ENCODE measurements at places on chromosomes 2 and 18.

DNA sequence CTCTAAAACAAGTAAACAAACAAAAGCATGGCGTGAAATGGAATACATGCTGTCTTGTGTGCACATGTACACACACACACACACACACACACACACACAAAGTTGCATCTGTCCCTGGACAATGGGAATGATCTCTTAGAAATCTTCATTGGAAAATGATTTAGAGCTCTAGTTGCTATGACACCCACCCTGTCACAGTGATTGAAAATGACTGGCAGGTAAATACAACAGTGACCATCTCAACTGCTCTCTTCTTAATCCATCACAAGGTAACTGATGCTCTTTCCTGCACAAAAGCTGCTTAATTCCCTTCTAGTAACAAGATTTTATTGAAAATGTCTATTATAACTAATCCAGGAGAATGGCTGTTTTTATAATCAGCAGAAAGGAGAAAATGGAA lies 1011.7 kb upstream of the GYPC start:
- DNase-seq, result no peak

DNA sequence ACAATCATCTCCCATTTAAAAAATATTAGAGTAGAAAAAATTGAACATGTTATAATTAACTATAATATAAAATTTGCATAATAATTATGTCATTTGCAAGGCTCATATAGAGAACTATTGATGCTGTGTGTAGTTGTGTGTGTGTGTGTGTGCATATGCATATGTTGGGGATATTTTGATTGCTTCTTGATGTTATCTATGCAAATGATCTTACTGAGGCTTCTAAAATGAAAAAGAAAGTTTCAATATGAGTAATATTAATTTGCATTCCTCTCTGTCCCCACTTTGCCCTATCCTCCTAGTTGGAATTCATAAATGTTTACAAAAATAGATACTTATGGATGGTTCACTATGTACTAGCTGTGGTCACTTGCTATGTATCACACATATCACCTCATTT lies 523.3 kb downstream of the TRIB2 start:
- DNase-seq, result no peak

DNA sequence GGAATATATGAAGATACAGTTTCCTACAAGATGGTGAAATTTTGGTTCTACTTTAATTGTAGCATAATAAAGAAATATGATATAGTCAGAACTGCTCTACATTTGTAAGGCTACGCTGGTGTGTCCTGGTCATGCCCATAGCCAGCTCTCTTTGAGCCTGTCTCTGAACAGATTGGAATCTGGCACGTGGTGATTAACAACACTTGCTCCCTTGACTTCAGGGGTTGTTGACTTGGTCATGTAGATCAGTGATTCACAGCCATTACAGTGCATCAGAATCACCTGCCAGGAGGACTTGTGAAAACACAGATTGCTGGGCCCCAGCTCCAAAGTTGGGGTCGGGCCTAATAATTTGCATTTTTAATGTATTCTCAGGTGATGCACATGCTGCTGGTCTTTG lies 80.4 kb downstream of the PTPRM start:
- no peak for DNase-seq

DNA sequence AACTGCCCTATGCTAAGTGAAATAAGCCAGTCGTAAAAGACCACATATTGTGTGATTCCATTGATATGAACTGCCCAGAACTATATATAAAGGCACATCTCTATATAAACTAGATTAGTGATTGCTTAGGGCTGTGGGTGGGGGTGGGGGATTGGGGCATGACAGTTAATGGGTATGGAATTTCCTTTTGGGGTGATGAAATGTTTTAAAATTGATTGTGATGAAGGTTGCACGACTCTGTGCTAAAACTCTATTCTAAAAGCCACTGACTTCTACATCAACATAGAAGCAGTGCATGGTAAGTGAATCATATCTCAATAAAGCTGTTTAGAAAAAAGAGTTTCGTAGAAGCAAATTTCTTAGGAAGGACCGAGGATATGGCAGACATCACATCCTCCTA lies 53.0 kb downstream of the CDCA7 start:
- no peak for DNase-seq

DNA sequence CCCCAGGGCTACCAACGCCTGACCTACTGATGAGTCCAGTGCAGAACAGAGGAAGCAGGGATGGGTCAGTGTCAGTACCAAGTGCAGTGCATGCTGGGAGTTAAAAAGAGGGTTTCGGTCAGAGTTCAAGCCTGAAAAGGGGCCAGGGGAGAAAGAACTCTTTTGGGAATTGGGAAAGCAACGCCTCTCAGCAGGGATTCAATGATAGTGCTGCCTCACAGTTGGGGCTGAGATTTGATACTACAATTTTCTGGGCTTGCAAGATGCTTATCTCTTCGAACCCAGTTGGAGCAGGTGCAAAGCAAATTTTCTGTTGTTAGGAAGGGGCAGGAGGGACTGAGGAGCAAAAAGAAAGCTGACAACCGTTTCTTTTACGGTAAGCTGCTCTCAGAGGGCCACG lies 82.6 kb downstream of the CERKL start:
- DNase-seq, result no peak

- DNase-seq, result no peak
These were observed 30.3 kb downstream of the PROKR1 start for GRCh38 chr2:68673631-68674030.

GRCh38 chr2:199684832-199685231 lies 166.2 kb downstream of the FTCDNL1 start:
- DNase-seq, result no peak
